NCI-H1105 treated with DMSO at 0.1 percent for 48 hours (cell line): ENCODE measurements at places on chromosomes 6 and 20.

GRCh38 chr6:43904311-43905123 is 134.5 kb downstream of the VEGFA start:
- DNase-seq: no peak

DNA sequence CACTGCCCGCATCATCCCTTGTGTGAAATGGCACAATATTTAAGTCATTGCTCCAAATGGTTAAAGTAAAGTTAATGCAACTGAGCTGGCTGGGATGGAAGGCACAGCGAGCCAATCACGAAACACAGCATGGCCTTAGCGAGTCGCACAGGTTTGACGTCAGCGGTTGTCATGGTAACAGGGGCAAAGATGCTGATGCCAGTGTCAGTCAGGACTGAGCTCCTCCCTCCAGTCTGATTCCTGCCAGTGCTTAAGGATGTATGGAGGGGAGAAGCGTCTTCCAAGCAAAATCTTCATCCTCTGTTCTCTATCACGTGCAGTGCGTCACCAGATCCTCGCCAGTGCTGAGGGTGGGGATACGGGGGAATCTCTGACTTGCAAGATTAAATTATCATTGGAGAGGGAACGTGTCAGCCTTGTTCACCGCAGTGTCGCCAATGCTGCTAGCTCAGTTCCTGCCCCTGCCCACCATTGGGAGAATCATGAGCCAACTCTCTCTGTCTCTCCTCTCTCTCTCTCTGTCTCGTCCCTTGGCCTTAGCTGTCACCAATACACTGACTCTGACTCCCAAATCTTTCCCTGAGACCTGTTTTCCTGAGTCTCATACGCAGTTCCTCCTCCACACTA is 24.5 kb downstream of the TSPYL4 start:
- peak; percentile 88 for DNase-seq

DNA sequence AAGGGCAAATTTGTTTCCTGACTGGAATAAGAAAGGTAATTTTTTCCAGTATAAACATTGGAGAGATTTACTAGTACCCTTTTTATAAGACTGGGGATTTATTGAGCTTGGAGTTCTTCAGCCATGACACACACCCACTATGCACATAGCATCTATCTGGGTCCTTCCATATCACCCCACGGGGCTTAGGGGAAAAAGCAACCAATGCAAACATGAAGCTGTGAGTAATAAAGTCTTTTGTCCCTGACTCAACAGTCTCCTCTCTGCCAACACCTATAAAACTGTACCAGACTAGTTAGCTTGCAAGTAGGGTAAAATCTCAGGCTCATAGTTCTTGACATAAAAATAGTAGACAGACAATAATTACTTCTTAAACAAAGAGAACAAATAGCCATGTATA is 23.4 kb downstream of the COL21A1 start:
- no peak for DNase-seq

DNA sequence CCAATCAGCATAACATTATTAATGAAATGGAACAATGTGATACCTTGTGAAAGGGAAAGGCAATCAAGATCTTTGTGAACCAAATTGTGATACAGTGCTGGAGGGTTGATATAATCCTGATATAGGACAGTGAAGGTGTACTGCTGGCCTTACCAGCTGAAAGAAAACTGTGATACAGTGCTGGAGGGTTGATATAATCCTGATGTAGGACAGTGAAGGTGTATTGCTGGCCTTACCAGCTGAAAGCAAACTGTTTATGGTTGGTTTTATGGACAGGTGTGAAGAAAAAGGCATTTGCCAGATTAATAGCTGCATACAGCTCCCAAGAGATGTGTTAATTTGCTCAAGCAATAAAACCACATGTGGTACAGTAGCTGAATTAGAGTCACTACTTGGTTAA is 73.9 kb downstream of the MRAP2 start:
- no peak for DNase-seq

DNA sequence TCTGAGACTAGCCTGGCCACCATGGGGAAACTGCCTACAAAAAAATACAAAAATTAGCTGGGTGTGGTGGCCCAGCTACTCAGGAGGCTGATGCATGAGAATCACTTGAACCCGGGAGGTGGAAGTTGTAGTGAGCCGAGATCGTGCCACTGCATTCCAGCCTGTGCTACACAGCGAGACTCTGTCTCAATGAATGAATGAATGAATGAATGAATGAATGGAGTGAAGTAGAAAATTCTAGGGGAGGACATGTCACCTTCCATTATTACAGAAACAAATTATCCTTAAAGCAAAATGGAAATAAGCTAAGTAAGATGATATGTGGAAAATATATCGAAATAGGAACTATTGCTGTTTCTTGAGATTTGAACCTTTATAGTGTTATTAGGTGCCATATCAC is 2.9 kb upstream of the PNISR start:
- no peak for DNase-seq

DNA sequence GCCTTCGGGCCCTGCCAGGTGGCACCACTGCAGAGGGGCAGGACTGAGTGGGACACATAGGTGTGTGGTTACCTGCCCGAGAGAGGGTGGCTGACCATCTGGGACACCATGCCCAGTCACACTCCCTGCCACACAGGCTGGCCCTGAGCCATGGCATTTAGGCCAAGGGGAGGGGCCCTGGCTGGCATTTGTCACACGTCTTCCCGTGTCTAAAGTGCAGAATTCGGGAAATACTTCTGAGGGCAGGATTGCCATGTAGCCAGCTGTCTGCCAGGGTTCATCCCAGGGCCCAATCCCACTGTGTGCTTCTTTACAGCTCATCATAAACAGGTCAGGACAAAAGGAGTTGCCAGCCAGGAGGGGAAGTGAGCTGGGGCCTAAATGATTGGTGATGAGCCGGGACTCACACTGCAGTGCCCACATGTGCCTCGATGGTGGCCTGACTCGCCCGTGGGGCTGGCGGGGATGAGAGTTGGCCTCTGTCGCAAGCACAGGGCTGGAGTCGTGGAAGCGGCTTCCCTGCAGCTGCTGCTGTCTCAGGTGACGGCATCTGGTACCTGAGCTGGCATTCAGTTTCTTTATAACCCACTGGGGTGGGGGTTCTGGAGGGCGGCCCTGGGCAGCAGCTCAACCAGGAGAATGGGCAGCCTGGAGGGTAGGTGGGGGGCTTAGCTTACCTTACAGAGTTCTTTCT is 5.9 kb upstream of the UNC93A start:
- no peak for DNase-seq

- no peak for DNase-seq
Observed at GRCh38 chr6:45387236-45387635, 9.5 kb upstream of the SUPT3H start.

DNA sequence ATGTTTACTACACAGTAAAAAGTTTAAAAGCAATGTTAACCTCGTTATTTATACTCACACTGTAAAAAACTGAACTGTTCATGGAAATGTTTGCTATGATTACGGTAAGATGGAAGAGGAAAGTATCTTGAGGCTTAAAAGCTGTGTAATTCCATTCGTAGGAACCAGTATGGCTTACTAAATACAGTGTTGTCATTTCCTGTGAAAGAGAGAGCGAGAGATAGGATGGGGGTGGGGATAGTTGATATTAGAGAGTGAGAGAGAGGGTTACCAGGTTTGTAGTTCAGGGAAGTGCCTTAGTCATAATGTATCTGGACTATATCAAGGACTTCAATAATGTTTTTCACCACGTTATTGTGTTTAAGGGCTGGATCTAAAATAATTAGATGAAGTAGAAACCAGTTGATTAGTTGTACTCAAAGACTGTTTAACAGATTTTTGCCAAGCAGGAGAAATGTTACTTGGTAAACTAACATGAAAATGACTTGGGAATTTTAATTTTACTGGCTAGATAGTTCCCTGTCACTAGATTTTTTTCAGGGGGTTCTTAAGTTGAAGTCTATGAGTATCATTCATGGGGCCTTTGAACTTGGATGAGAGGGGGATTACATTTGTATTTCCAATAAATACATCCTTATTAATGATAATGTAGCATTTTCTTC is 30.4 kb downstream of the AFDN start:
- no peak for DNase-seq

DNA sequence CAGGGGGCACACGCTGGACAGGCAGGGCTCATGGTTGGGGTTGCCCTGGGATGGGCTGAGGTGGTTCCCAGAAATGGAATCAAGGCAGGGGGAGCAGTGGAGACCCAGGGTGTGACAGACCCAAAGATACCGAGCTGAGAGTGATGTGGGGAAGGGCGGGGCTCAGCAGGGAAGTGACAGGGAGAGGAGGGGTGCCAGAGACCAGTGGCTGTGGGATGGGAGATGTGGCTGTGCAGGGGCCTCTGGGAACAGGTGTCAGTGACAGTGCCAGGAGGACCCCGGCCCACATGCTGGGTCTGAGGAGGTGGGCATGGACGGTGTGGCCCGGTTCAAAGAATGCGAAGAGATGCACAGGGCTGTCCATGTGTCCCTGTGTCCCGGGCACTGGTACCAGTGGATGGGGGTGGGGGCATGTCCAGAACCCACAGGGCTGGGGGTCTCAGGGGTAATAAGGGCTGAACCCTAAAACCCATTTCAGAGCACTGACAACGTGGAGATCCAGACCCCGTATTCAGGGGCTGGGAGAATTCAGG is 1.0 kb downstream of the CABLES2 start:
- no peak for DNase-seq

DNA sequence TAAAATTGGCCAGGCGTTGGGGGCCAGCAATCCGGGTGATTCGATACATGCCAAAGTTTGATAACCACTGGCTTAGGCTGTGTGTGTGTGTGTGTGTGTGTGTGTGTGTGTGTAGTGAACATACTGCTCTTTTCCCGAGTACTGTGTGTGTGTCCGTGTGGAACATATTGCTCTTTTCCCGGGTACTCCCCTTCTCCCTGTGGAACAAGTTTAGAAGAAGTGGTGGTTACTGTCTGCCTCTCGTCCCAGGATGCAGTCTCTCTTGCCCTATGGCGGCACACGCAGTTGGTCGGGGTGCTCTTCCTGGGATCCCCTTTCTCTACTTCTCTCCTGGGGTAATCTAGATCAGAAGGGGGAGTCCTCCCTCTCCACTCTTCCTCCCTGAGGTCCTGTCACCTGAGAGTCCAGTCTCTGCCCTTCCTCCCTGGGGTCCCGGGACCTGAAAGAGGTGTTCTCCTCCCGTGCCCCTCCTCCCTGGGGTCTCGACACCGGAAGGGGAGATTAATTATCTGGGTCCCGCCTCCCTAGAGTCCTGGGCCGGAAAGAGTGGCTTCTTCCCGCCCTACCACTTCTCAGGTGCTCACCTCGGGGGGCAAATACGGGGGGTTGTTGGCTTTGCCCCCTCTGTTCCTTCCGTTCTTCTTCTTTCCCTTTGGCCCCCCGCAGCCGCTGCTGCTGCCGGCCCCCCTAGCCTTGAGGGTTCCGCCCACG is 516 bp downstream of the GTPBP2 start:
- peak; percentile 45 for DNase-seq

DNA sequence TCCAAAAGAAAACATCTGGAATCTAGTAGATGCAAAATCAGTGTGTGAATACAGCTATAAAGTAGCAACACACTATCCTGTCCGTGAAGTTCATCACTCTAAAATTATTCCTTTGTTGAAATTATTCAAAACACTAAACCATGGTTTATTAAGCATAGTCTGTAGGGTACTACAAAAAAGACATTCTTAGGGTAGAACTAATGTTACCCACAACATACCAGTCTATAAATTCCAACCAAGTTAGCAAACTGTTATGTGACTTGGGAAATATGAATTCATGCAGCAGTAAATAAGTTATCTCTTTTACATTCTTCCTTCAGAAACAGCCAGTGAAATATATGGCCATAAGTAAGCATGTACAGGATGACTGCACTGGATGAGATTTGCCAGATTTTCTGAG is 580.3 kb upstream of the ADGRB3 start:
- no peak for DNase-seq

DNA sequence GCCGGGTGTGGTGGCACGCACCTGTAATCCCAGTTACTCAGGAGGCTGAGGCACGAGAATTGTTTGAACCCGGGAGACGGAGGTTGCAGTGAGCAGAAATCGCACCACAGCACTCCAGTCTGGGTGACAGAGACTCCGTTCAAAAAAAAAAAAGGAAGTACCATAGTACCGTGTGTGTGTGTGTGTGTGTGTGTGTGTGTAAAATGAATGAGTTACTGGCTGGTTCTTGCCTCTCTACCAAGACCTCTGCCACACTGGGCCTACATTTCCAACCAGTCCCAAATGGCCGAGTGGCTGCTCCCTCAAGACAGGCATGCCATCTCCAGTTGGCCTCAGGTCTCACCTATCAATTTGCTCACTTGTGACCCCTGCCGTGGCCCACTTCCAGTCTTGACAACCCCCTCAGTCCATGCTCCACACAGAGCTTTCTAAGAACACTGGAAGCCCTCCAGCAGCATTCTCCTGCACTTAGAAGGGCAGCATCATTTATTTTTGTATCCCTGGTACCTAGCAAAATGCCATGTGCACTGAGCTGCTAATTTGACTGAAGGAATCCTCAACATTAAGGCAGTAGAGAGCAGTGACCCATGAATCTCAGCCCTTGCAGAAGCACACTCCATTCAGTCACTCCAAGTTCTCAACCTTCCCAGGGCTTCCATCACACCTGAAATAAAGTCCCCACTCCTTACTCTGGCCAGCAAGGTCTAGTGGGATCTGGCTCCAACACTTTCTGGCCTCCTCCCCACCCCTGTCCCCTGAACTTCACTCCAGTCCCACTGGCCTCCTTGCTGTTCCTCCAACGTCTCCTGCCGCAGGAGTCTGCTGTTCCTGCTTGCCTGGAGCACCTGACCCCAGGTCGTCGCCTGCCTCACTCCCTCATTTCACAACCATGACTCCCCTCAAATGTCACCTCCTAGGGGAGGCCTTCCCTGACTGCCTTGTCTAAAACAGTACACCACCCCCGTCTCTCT is 29.9 kb downstream of the COX4I2 start:
- DNase-seq: no peak

DNA sequence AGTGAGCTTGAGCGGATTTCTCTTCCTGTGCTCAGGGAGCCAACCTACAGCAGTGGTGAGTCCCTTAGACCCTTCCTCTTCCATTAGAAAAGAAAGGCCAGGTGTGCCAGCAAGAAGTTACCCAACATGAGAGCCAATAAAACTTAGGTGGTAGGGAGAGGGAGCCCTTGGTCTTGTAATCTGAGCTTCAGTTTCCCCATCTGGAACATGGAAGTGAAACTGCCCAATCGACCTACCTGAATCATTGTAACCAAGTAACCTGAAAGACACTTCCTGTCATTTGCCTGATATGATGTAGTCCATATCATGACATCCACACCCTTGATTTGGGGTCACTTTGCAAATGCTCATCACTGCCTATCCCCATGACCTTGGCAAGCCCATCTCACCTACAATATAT is 66.4 kb downstream of the MDGA1 start:
- no peak for DNase-seq

DNA sequence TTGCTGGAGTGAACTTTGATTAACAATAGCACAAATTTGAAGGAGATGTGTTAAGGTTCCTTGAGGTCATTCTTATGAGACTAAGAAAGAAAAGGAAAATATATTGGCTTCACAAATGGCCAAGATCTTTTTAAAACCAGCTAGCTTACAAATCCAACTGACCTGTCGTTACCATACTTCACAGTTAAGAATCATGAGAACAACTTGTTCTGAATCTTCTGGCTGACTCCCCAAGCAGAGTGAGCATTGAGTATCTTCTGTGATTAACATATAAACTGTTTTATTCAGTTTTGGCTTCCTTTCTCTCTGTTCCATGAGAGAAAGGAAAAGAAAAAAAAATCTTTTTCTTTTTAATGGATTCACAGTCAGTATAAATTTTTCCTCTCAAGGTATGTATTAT is 277.1 kb downstream of the KHDC1L start:
- no peak for DNase-seq

GRCh38 chr6:164315376-164315775 is 900.9 kb downstream of the QKI start:
- DNase-seq: no peak

GRCh38 chr6:13030396-13030795 is 297.9 kb downstream of the TBC1D7 start:
- no peak for DNase-seq

GRCh38 chr6:43798688-43799444 is 28.9 kb downstream of the VEGFA start:
- DNase-seq: no peak
